Esophagus mucosa (tissue), 1 donor: ENCODE measurements at places on chromosomes 2 and 18.

DNA sequence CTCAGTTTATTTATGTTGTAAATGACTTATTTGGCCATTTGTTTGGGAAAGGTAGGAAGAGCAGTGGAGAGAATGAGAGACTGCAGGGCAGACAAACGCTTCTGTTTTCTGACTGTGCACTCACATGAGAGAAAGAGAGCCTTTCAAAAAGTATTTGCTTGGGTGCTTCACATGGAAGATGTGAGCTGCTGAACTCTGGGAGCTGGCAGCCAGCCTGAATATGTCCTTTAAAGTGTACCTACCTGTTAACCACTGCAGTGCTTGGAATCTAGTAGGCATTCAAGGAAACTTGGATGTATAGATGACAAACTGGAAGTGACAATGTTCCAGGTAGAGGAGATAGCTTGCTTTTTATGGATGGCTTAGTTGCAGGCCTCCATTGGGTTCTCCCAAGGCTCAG is 68.8 kb downstream of the PTPRM start:
- no peak for ATAC-seq

- ATAC-seq: no peak
These were observed 3.6 kb downstream of the USP39 start for GRCh38 chr2:85619617-85620016.

DNA sequence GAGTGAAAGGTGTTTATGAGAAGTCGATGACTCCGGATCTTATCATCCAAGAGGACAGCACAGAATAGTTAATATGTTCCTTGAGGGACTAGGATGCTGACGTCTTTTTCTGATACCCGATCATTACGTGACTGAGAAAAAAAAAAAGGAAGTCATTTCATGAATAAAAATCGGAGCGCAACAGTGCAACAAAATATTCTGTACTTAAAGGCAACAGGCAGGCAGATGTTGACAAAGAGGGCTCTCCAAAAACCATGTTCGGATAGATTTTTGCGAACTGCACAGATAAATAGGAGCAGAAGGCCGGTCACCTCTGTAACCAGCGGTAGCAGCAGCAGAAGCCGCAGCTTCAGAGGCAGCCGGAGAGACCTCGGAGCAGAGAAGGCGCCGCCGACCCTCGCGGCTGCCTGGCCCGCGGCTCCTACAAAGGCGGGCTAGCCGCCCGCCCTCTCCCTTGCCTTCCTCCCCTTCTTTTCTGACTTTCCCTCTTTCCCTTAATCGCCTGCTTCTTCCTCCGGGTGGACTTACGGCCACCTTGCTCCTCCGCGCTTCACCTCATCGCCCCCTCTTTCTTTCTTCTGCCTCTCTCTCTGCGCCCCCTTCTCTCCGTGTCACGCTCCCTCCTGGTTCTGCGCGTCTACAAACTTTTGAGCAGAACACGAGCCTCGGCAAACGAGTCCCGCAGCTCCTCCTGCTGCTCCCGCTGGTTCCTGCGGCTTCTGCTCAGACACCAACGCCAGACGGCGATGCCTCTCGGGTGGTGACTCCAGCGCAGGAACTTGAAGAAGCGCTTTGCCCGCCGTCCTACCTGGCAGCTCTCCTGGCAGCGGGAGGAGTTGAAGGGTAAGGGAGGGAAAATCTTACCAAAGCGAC is at the start of gene ADCYAP1:
Gene ADCYAP1 (plus strand): TSS at position 654 of the 873 bp plus-strand sequence. CDS start 516 bp downstream, outside the sequence.
- no peak for ATAC-seq

DNA sequence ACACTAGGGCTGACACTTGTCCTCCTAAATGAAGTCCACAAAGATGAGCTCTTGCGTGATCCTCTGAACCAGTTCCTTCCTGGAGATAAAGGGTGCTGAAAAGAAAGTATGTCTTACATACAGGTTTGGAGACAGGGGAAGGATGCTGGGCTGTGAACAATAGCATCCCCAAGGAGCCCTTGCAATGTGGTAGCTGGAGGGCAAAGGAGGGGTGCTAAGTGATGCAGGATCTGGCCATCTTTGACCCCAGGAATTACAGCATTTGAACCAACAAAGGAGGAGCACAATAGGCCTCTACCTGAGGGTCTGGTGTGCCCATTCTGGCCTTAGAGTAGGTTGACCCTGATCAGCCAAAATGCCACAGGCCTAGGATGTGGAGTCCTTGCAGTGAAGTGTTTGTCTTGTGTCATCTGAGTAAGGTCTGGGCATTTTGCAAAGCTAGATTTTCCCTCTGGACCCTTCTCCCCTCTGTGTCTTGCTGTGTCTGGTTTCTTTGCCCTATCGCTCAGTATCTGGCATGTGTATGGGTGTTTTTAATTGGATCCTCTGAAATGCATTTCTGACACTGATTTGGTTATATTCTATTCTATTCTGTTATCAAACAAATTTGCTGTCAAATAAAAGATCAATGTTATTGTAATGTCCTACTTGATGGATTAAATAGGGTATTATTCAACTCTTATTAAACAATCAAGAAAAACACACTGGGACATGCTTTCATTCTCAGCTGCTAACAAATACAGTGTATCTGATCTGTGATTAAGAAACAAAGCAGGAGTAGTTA is 364.8 kb upstream of the MEIS1 start:
- ATAC-seq: no peak

GRCh38 chr2:38626326-38627035 is 23.8 kb upstream of the HNRNPLL start:
- no peak for ATAC-seq

DNA sequence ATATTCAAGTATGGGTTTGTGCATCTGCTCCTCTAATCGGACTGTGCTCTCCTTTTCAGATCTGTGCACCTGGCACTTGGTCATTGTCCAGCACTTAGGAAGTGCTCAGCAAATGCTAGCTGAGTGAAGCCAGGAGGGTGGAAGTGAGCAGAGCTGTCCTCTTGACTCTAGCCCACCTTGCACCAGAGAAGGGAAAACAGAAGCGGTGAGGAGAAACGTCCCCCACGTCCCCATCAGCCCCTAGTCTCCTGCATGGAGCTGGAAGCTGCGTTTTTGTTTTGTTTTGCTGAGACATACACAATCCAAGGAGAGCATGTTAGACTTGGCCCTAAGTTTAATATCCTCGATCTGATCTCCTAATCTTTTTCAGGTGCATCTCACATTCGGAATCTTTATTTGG is 73.6 kb downstream of the EN1 start:
- ATAC-seq: no peak

DNA sequence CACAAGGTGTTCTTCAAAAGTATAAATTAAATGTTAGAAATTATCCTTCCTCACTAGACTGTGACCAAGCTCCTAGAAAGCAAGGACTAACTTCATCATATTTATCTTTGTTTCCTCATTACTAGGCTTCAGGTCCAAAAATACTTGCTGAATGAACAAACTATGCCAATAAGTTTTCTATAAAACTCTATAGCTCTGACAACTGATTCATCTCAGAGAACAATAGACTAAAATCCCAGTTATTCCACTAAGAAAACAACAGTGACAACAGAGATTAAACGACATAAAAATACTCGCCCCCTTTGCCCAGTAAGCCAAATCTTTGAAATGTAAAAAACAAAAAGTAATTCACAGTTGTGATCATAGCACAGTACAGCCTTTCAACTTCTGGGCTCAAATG is 13.6 kb downstream of the TLK1 start:
- peak; percentile 15 for ATAC-seq
